Activated effector memory CD4-positive, alpha-beta T cell treated with Interleukin-2 at 50 U/mL for 16 hours (primary cell): ENCODE measurements at places on chromosomes 7 and 10.

- no peak for DNase-seq
These were observed 162.9 kb downstream of the EGFR start for GRCh38 chr7:55181762-55182161.

- DNase-seq: no peak
These were observed 46.1 kb upstream of the NPTX2 start for GRCh38 chr7:98571006-98571405.

DNA sequence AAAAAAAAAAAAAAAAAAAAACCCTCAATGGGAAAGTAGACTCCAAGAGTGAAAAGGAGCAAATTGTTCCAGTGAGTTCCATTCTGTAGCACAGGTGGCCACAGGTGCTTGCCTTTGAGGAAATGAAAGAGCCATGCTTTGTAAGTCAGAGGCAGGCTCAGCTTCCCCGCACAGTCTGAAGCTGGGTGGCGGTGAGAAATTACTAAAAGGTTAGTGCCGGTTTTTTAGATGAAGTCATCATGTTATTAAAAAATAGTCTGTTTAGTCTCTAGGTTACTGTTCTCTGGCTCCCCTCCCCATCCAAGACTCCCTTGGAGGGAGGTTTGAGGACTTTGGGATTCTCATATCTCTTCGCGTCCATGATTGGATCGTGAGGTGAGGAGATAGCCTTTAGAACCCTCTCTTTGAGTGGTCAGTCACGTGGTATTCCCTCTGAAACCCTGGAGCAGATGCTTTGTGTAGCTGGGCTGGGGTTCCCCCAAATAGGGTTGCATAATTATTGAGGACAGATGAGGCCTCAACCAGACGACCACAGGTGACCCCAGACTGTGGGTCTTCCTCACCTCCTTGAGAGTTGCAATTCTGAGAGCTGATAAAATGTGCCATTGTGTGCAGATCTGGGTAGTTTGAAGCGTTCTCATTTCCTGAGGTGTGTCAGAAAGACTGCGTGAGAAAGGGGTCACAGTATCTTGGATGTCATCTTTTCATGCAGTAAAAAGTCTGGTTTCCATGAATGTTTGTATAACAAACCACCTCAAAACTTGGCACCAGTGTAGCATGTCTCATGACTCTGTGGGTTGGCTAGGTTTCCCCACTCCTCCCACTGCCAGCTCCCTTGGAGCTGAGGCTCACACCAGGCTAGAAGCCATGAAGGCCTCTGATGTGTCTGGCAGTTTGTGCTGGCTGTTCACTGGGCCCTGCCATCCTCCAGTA lies 27.1 kb downstream of the OGDH start:
- DNase-seq: peak; percentile 64

DNA sequence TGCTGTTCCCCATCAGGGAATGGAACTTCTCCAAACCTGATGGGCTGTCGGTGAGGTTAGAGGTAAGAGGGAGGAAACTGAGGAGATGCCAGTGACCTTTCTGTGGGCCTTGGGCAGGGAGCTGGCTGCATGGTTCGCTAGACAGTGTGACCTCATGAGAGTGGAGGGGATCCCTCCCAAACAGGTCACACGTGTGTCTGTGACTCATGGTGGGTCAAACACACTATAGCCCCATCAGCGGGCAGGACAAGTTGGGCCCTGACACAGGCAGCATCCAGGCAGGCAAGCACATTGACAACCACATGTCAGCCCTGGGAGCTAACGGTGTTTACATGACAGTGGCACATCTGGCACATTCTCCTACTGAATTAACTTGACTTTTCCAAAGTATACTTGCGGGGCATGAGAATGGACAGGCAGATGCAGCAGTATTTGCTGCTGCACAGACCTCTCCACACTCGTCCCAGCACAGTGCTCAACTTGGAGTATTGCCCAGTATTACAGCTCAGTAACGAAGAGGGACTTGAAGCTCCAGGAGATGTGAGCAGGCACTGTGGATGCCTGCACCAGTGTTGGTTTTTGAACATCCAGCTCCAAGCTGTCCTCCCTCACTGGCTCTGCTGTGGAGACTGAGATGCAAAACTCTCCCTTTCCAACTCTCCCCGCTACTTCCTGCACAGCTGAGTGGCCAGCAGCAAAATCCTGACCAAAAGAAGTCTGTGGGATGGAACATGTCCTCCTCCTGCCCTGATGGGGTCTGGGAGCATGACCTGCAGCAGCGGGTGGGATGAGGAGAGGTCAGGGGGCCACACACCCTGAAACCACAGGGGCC lies 199.6 kb downstream of the WDR37 start:
- no peak for DNase-seq

DNA sequence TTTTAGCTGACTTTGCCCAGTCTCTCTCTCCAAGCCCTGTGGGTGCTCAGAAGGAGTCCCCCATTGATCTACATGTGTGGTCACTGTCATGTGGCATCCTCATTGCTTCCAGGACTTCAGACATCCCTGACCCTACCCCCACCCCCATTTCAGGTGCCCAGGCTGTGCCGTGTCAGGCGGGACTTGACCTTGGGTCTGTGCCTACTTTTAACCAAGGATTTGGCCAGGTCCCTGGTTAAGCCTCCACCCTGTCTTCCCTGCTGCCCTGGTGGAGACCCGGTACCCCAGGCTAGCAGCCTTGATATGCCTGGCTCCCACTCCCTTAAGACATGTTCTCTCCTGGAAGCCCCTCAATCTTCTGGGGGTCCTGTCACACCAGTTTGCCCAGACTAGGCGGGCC lies 31.3 kb downstream of the PRF1 start:
- no peak for DNase-seq

DNA sequence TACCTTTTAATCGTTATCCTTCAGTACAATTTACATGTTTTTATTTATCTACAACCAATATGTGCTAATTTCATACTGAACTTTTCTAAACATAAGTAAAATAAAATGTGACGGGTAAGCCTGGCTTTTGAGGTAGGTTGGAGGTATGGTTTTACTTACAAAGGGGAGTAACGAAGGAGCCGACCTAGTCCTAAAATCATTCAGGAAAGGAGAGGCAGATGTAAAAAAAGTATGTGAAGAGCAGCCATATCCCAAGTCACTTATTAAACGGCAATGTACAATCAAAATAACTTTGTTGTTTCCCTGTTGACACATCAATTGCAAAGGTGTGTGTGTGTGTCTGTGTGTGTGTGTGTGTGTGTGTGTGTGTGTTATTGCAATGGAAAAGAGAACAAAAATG lies 351.3 kb downstream of the CRPPA start:
- DNase-seq: no peak

DNA sequence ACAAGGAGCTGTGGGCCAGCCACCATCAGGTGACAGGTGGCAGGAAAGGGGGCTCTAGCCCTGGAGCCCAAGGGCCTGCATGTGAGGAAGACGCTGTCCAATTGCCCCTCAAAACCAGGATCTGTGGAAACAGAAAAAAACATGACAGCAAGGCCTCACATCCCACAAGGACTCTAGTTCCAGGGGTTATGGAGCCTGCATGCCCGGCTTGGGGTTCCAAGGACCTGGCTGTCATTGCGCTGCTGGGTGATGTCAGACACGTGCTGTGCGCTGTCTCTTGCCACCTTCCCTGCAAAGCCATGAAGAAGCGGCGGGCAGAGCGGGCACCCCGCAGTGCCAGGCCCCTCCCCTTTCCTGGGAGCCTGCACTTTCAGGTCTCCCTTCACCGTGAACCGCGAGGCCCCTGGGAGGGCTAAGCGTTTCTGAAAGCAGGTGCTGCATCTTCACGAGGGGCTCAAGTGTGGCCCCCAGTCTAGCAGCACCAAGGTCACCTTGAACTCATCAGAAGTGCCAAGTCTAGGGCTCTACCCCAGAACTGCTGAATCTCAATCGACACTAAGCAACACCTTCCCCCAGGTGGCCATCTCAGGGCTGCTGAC lies 15.1 kb upstream of the CRYGN start:
- DNase-seq: no peak

- DNase-seq: no peak
These were observed 12.0 kb upstream of the GSAP start for GRCh38 chr7:77427996-77428603.

DNA sequence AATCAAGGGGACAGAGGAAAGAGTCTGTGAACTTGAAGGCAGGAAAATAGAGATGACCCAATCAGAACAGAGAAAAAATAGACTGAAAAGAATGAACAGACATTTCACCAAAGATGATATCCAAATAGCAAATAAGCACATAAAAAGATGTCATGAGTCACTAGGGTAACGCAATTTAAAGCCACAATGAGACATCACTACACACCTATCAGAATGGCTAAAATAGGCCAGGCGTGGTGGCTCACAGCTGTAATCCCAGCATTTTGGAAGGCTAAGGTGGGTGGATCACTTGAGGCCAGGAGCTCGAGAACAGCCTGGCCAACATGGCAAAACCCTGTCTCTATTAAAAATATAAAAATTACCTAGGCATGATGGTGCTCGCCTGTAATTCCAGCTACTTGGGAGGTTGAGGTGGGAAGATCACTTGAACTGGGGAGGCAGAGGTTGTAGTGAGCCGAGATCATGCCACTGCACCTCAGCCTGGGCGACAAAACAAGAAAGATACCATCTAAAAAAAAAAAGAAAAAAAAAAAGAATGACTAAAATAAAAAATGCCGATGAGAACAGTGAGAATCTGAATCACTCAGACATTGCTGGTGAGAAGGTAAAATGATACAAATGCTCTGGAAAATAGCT lies 100.9 kb downstream of the LHPP start:
- no peak for DNase-seq

- DNase-seq: no peak
These were observed 12.2 kb upstream of the BAG3 start for GRCh38 chr10:119638982-119639381.

- no peak for DNase-seq
These were observed 683.1 kb upstream of the SORCS1 start for GRCh38 chr10:107847620-107848019.

DNA sequence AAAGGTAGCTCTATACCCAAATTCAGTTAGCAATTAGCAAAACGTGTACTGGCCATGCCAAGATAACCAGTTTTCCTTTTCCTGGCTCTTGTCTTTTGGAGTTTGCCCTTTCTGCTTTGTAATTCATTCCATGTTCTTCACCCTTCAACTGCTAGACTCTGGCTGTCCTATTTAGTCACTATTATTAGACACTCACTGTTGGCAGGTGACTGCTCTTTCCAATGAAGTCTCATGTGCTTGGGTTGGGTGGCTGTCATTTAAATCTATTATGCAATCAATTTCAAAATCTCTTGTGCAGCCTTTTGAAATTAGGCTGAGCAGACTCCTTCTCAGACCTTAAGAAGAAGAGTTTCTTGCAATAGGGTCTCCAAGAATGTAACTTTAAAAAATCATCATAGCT lies 266.5 kb downstream of the GPR158 start:
- DNase-seq: no peak

DNA sequence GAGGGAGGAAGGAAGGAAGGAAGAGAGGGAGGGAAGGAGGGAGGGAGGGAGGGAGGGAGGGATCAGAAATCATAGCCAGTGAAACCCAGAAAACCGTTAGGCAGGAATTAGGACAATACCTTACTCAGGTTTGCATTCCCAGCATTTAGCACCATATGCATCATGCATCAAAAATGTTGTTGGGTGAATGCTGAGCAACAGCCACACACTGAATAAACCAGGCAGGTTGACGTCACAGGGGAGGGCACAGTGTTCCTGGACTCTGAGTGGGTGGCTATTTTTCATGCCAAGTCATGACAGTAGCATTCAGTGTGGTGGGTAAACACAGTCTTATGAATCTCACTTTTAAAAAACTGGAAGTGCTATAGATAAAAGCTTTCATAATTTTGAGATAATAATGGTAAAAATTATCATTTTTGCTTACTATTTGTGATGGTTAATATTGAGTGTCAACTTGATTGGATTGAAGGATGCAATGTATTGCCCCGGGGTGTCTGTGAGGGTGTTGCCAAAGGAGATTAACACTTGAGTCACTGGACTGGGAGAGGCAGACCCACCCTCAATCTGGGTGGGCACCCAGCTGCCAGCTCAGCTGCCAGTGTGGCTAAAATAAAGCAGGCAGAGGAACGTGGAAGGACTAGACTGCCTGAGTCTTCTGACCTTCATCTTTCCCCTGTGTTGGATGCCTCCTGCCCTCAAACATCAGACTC lies 199.1 kb upstream of the PRKCQ start:
- no peak for DNase-seq

DNA sequence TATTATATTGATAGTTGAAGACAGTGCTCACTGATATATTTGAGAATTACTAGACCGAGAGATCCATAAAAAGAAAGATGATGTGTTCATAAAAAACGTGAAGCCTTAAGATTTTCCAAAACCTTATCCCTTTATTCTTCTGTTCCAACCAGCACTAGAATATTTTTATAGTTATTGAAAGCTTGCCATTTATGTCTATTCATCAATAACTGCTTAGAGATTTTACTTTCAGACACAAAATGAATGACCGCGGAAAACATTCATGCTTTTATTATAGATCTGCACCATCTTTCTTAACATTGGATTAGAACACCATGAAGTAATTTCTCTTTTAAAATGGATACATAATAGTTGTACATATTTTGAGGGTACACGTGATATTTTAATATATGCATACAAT lies 77.6 kb downstream of the FBXL13 start:
- no peak for DNase-seq

- DNase-seq: no peak
These were observed 177.6 kb upstream of the LRRTM3 start for GRCh38 chr10:66748217-66748616.

- no peak for DNase-seq
These were observed 19.5 kb downstream of the KCNH2 start for GRCh38 chr7:150958597-150958996.

- peak; percentile 74 for DNase-seq
These were observed 10.2 kb upstream of the GDF2 start for GRCh38 chr10:47311932-47312662.

DNA sequence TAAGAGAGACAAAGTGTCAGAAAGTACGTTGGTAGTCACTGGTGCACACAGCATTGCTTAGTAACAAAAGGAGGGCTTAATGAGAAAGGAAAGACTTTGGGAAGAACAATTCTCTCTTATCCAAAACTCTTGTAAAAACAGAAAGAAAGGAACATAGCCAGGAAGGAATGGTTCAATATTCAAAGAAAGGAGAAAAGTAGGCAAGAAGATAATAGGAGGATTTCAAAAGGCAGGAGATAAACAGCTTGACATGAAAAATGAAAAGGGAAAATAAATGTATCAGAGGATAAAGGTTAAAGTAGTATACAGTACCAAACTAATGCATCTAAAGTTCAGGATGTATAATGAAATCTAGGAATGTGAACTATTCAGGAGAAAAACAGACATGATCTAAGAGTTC lies 20.1 kb downstream of the ZFAND4 start:
- no peak for DNase-seq

GRCh38 chr7:82028097-82028496 lies 258.2 kb upstream of the HGF start:
- DNase-seq: no peak

- no peak for DNase-seq
These were observed 509.0 kb upstream of the GALNT17 start for GRCh38 chr7:70622936-70623335.
